ENCODE measurements at places on chromosomes 4 and X.

- DNase-seq, result no peak
Observed at GRCh38 chrX:21666679-21667078, 8.5 kb upstream of the KLHL34 start.

DNA sequence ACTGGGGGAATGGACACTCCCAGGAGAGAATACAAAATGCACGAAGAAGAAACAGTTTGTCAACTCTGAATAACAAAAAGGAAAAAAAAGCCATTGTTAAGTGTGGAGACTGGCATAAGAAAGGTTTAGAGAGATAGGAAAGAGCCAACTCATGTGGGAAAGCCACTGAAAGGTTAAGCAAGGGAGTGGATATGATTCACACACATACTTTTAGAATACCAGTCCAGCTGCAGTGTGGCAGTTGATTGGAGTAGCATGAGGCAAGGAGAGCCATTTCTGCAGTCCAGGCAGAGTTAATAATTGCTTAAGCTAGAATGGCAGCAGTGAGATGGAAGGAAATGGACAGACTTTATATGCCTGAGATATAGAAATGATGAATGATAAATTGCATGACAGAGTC is 36.9 kb upstream of the ADAD1 start:
- DNase-seq, result no peak

DNA sequence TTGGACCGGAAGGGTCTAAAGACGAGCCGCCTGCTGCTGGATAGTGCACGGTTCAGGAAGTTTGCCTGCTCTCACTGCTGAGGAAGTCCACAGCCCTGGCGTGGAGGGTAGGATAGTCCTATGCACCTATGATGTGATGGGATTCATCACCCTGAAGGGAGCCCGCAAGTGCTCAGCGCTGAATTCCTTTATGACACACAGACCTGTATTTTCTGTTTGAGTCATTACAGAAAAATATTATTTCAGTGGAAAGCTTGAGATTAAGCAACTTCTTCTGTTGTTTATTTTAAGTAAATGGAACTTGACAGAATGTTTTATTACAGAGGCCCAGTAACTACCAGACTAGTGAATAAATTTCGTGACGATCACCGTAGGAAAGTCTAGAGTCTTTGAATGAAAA is 123.2 kb downstream of the TRIML1 start:
- DNase-seq, result no peak

DNA sequence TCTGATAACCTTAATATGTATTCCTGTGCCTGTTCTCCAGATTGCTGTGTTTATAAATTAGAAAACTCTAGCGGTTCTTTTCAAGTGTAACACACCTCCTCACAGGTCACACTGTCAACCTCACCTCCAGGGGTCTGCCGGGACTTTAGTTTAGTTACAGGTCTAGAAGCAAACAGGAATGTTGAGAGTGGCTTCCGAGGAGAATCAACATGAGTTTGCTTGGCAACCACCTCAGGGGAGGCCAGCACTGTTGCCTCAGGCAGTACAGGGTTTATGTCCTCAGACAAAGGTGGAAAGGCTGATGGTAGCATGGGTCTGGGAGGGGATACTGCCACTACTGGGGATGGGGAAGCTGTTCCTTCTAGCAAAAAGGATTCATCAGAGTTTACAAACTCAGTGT is 438.0 kb downstream of the DTHD1 start:
- no peak for DNase-seq

GRCh38 chr4:6523251-6523650 is 50.8 kb upstream of the PPP2R2C start:
- DNase-seq, result no peak
